ENCODE measurements at places on chromosomes 12 and 14.
A peak's percentile ranks its signal among the peaks of the same experiment; 100 is the strongest.

- no peak for DNase-seq
These were observed 11.6 kb downstream of the FBXW8 start for GRCh38 chr12:116922194-116922897.

GRCh38 chr12:9721394-9722092 is 11.4 kb downstream of the CLECL1 start:
- no peak for DNase-seq

DNA sequence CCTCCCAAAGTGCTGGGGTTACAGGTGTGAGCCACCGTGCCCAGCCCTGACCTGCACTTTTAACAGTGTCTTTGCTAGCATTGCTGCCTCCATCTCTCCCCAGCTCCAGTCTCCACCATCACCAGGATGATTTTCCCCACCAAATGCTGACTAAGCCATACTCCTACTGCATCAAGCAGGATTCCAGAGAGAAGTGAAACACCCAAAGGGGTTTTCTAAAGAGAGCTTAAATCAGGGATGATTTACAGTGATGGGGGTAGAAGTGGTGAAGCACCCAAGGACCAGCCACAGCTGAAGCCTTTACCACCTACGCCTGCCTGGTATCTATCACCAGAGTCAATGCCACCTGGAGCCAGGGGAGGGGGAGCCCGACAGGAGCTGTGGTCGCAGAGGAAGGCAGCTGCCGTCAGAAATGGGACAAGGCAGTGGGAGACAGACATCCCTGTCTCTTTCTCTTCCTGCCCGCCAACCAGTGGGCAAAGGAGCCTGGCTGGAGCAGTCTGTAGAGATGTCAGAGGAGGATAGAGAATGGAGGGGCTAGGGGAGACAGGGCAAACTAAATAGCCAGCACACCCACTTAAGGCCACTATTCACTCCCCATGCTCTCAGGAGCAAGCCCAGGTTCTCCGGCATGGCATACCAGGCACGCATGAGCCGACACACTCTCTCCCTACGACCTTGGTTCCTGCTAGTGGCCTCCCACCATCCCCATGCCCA is 22.4 kb upstream of the CD9 start:
- no peak for DNase-seq

DNA sequence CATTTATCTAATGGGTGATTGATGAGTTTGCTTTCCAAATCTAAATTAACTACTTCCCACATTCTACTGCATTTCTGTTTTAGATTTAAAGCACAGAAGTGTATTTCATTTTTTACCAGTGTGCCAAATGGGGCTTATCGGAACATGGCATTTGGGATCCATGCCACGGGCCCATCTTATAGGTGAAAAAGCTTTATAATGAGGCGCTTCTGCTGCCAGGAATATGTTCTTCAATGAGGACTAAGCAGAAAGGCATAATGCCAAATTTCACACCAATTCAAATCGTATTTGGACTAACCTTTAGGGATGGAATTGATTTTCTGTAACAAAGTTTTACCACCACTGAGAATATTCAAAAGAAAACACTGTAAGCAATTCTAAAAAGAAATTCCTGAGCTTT is 803.5 kb upstream of the FLRT2 start:
- no peak for DNase-seq

DNA sequence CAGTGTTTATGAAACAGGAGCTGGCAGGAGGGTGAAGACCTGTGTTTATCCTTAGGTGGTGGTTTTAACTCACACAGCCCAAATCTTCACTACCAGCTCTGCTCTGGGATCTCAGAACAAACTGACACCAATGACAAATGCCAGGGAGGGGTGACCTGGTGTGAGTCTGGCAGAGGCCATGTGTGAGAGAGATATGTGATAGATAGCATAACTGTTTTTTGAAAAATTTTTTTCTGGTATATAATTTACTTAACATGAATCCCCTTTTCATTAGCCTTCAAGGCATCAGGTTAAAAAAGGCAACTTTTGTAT is 51.5 kb downstream of the SLC38A4 start:
- no peak for DNase-seq

- DNase-seq: no peak
These were observed 7.4 kb downstream of the UBE2N start for GRCh38 chr12:93434256-93434865.

- DNase-seq: no peak
These were observed 8.5 kb upstream of the SYNJ2BP start for GRCh38 chr14:70425354-70425753.

- DNase-seq: no peak
These were observed 62.8 kb upstream of the PRB2 start for GRCh38 chr12:11457996-11458645.

- DNase-seq: no peak
These were observed 3.3 kb downstream of the HHIPL1 start for GRCh38 chr14:99648027-99648784.

DNA sequence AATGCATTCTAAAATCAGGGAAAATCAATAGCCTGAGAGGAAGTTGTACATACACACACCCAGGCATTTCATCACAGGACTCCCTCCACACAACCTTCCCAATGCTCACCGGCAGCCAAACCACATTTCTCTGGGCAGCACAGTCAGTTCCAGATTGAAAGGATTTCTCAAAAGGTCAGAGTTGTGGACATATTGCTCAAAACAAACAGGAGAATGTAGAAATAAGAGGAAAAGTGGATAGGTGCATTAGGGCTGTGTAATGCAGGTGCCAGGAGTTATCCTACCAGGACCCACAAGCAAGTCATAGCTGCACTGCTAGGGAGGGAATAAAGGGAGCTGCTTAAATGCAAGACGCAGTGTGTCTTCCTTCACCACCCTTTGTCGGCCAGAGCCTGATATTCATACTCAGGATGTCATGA is 62.9 kb downstream of the GCH1 start:
- DNase-seq: no peak

DNA sequence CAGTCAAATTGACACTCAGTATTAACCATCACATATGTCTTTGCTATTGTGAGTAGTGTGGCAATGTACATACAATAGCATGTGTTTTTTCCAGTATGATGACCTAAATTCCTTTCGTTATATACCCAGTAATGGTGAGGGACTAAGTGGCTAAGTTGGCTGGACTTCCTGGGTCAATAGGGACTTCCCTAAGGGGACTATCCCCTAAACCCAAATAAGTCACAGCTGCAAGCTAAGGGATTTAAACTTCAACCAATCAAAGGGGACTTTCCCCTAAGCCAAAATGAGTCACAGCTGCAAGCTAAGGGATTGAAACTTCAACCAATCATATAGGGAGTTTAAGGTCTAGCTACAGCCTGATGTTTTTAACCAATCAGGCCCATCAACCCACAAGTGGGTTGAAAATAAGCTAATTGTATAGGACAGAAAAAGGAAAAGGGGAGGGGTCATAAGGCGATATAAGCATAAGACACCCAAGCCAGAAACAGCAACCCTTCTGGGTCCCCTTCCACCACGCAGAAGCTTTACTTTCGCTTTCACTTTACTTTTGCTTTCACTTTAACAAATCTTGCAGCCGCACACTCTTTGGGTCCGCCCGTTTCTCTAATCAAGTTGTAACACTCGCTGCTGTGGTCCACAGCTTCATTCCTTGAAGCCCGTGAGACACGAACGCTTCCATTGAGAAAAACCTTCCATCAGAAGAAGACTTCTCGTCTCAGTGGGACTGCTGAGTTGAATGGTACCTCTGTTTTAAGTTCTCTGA is 404.4 kb downstream of the FLRT2 start:
- DNase-seq: peak; percentile 40

- no peak for DNase-seq
These were observed 6.6 kb downstream of the DLK1 start for GRCh38 chr14:100733152-100733850.

DNA sequence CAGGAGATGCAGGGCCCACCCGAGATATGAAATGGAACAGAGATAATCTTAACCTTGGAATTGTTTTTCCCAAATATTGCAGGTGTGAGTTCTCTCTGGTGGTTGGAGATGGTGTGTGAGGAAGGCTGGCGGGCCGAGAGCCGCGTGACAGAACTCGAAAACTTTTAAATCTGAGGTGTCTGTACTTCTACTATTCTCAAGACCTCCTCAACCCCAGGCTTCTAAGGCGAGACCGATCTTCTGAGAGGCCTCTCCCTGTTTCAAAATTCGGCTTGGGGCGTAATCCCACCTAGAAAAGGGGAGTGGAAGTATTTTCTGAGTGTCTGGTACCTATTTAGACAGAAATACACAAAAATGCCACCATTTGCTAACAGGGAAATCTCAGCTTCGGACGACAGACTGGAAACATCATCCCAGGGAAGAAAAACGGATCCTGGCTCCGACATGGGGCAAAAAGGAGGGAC is 611 bp downstream of the SARNP start:
- DNase-seq: no peak

- no peak for DNase-seq
These were observed 14.9 kb downstream of the TMEM116 start for GRCh38 chr12:111998015-111998414.

GRCh38 chr12:112964915-112965314 is 13.4 kb upstream of the OAS2 start:
- DNase-seq: no peak

Data from activated gamma-delta T cell treated with Interleukin-2 at 50 U/mL for 16 hours (primary cell).